ENCODE measurements at places on chromosomes 16 and 17. TPM values are rescaled to one million over a fixed set of nuclear protein-coding genes. Genes with fewer than 3 reads are reported as not detected.

The FNDC8 gene
- not detected for total RNA-seq

- no peaks in the 10 kb centered on the region for H3K27me3 ChIP-seq
- no peaks in the 10 kb centered on the region for H3K4me1 ChIP-seq
- H3K36me3 ChIP-seq: no peaks in the 10 kb centered on the region
- DNase-seq: no peak
- H3K4me3 ChIP-seq: no peak overlapping the region
These were observed 80.0 kb downstream of the USP32 start for GRCh38 chr17:60311936-60312335.

DNA sequence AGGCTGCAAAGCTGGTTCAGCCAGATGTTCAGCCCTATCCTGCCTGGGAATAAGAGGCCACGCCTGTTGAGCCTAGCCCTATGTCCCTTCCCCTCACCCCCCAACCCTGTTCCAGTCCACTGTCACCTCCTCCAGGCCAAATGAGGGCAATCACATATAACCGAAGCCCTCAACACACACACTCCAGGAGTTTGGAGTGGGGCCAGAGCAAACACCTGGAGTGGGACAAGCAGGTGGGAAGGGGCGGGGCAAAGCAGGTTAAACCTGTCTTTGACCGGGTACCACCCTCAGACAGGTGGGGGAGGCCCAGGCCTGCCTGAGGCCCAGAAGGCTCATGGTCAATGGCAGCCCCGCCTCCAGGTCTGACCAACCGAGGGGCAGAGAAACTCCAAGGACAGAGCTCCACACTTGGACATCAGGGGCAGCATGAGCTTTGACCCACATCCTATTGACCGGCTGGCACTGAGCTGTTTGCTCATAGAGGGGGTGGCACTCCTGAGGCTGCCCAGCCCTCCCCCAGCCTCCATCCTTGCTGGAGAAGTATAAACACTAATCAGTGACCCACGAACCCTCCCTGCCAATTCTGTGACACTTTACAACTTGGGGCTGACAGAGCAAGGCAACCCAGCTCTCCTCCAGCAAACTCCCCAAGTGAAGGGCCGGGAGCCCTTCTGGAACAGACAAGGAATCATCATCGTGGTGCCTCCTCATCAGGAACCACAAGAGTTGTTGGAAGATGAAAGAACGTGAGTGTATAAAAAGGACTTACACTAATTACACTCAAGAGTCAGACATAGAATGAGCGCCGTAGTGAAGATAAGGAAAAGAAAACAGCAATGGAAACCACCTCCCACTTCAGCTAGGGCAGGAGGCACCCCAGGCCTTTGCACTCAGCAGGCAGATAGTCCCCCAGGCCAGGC, 1.5 kb downstream of the ESRP2 start:
- peak overlapping the region; percentile 86 for H3K27ac ChIP-seq
- H3K27me3 ChIP-seq: no peaks in the 10 kb centered on the region
- H3K4me1 ChIP-seq: peaks cover 29% of the 10 kb centered on the region
- peaks cover 18% of the 10 kb centered on the region for H3K36me3 ChIP-seq

GRCh38 chr17:9931144-9931741, 26.2 kb upstream of the RCVRN start:
- H3K36me3 ChIP-seq: no peaks in the 10 kb centered on the region
- DNase-seq: no peak
- H3K27me3 ChIP-seq: peaks cover 11% of the 10 kb centered on the region
- H3K4me1 ChIP-seq: peaks cover 11% of the 10 kb centered on the region

- DNase-seq: no peak
- no peak overlapping the region for H3K4me3 ChIP-seq
- no peaks in the 10 kb centered on the region for H3K36me3 ChIP-seq
- H3K27ac ChIP-seq: no peak overlapping the region
These were observed 376.3 kb downstream of the CNTNAP4 start for GRCh38 chr16:76653390-76654026.
